ENCODE measurements at places on chromosomes 11 and 22.

DNA sequence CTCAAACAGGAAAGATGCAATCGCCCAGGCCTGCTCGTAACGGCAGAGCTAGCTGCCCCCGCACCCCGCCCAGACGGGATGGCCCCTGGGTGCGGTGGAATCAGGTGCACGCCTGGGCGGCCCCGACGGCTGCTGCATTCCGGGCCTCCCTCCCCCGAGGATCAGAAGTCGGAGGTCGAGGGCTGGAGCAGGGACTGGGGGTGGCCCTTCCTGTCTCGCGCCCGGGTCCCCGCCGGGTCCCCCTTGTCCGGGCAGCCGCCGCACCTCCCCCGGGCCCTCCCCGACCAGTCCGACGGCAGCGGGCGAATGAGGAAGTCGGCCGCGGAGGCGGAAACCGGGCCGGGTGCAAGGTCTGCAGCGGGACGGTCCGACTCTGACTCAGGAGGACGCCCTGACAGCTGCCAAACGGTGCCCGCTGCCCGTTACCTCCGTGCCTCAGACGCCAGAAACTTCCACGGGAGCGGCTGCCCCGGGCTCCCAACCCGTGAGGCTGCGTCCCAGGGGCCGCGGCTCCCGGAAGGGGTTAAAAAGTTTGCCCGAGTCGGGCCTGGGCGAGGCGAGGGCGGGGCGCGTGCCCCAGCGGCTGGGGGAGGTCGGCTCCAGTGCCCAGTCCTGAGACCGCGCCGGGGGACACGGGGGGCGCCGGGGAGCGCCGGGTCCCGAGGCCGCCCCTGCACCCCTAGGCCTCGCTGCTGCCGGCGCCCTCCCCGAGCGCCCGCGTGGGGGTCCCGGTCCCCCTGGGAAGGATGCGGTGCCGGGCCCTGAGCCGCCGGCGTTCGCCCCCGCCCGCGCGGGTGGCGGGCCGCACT, 663 bp downstream of the MYH9 start:
- DNase-seq: peak; percentile 50

GRCh38 chr11:111107501-111107900, 138.0 kb upstream of the POU2AF2 start:
- DNase-seq: no peak

GRCh38 chr22:48042621-48043395, 1280.4 kb downstream of the TBC1D22A start:
- DNase-seq: no peak

DNA sequence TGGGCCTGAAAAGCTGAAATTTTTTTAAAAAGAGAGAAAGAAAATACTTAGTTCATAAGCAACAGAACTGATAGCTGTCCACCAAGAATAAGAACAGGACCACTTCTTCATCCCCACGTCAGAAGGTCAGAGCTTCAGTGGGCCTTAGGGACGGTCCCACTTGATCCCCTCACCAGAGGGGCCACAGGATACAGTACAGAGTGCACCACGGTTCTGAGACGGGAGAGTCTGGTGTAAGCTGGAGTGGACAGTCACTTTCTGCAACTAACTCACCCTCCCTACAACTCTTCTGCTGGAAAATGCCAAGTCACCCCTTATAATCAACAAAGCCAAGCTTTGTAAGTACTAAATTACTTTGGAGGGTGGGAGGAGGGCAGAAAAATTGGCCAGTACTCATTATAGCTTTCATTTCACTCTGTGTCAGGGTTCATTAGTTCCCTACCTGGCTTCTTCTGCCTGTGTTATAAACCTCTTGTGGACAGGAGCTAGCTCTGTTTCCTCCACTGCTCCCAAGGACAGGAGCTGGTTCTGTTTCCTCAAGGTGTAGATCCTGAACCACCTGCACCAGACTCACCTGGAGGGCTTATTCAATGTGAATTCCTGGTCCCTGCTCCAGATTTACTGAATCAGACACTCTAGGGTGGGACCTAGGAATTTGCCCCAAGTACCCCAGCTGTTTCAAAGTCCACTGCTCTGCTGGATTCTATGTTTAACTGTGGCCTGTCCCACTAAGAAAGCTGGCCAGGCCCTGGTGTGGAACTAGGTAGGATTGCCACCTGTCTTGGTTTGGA, 39.6 kb downstream of the SCGB1A1 start:
- DNase-seq: no peak

DNA sequence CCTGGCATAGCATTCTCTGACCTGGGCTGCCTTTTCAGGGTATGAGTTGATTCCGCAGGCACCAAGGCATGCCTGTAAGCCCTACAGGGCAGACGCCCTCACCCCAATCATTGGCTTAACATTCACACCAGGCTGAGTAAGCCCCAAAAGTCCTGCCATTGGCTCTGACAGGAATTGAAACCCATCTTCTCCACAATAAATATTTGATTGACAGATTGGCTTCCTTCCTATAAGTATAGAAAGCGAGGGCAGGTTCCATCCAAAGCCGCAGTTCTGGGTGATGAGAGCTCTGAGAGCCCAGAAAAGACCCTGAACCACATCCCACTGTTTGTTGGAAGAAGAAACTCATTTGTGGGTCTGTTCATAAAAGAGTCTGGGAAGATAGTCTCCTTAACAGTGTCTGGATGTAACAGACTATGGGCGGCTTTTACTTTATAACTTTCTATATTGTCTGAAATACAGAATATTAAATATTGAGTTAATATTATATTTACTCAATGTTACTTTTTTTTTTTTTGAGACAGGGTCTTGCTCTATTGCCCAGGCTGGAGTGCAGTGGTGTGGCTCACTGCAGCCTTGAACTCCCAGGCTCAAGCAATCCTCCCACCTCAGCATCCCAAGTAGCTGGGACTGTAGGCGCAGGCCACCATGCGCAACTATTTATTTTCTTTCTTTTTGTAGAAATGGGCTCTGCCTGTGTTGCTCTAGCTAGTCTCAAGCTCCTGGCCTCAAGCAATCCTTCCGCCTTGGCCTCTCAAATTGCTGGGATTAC, 46.8 kb downstream of the FAM83F start:
- DNase-seq: no peak

Measured in dermis blood vessel endothelial cell (primary cell).